ENCODE measurements at places on chromosomes 5 and 9.

DNA sequence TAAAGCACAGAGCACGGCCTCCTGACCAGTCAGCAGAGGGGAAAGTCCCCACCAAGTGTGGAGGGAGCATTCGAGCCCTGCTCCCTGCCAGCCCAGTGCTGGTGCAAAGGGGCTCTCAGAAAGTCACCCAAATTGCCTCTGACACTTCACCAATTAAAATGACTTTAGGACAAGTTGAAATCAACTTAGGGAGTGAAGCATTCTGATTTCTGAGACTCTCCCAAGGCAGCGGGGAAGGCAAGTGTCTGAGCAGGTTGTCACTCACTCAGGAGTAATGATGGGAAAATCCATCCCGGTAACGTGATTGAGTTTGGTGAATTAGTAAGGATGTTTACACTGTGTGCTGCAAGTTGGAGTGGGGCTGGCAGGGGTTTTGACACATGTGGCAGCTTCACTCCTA is 73.7 kb downstream of the PCDH1 start:
- no peaks in the 10 kb centered on the region for H3K36me3 ChIP-seq
- no peak overlapping the region for H3K4me3 ChIP-seq
- no peak for DNase-seq
- no peak overlapping the region for H3K27ac ChIP-seq
- peaks cover 15% of the 10 kb centered on the region for H3K27me3 ChIP-seq

GRCh38 chr5:172658961-172659501 is 18.0 kb downstream of the NEURL1B start:
- no peak for DNase-seq
- no peak overlapping the region for H3K4me3 ChIP-seq
- no peaks in the 10 kb centered on the region for H3K4me1 ChIP-seq
- no peaks in the 10 kb centered on the region for H3K36me3 ChIP-seq

- H3K4me1 ChIP-seq: peaks cover 4% of the 10 kb centered on the region
- H3K4me3 ChIP-seq: no peak overlapping the region
Measured at GRCh38 chr9:79470954-79471353, 100.8 kb upstream of the TLE4 start.

GRCh38 chr5:115243412-115243811 is 19.3 kb downstream of the PGGT1B start:
- peaks cover 18% of the 10 kb centered on the region for H3K36me3 ChIP-seq
- no peaks in the 10 kb centered on the region for H3K4me1 ChIP-seq
- H3K27me3 ChIP-seq: no peaks in the 10 kb centered on the region
- H3K4me3 ChIP-seq: no peak overlapping the region
- no peak for DNase-seq

DNA sequence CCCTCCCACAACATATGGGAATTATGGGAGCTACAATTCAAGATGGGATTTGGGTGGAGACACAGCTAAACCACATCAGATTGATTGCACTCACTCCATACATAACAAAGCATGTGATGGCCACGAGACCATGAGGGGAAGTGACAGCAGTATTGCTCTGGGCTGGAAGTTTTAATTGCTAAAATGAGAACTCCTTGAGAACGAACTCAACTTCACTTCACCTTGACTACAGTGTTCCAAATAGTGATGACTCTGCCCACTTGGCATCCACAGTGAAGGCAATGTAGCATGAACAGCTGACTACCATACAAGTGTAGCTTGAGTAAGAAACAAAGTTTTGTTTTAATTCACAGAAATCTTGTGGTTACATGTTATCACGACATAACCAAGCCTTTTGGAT is 739 bp upstream of the SPINK7 start:
- no peak for DNase-seq
- H3K36me3 ChIP-seq: no peaks in the 10 kb centered on the region
- H3K4me1 ChIP-seq: no peaks in the 10 kb centered on the region
- H3K27ac ChIP-seq: no peak overlapping the region
- H3K27me3 ChIP-seq: no peaks in the 10 kb centered on the region

DNA sequence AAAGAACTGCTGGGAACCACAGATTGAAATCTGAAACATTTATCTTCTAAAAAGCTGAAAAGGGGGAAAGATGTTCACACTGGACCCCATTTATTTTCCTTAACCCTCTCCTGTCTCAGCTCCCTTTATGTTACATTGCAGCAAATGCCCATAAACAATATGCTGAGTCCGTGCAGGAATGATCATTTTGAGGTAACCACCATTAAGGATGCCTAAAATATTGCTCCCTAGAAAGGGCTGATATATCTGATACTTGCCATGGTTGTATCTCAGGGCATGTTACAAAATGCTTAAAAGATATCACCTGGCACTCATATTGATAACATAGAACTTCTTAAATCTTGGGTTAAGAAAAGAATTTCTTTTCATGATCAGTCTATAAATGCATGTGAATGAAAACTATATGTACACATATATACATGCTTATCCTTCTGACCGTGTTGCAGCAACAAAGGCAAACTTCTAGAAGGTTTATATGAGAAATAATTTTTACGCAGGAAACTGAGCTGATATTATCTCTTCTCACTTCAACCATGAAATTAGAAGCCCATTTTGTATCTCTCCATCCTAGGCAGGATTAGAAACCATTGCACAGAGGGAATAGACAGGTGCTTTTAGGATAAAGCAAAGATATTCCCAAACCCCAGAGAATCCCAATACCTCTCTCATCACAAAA is 362.7 kb upstream of the SLC30A5 start:
- H3K4me3 ChIP-seq: no peak overlapping the region
- H3K27me3 ChIP-seq: no peaks in the 10 kb centered on the region
- H3K27ac ChIP-seq: no peak overlapping the region
- no peak for DNase-seq
- peaks cover 4% of the 10 kb centered on the region for H3K4me1 ChIP-seq

GRCh38 chr9:137663584-137663983 is 44.8 kb downstream of the EHMT1 start:
- no peak overlapping the region for H3K27ac ChIP-seq
- no peak overlapping the region for H3K4me3 ChIP-seq
- peaks cover 16% of the 10 kb centered on the region for H3K4me1 ChIP-seq
- no peaks in the 10 kb centered on the region for H3K36me3 ChIP-seq

DNA sequence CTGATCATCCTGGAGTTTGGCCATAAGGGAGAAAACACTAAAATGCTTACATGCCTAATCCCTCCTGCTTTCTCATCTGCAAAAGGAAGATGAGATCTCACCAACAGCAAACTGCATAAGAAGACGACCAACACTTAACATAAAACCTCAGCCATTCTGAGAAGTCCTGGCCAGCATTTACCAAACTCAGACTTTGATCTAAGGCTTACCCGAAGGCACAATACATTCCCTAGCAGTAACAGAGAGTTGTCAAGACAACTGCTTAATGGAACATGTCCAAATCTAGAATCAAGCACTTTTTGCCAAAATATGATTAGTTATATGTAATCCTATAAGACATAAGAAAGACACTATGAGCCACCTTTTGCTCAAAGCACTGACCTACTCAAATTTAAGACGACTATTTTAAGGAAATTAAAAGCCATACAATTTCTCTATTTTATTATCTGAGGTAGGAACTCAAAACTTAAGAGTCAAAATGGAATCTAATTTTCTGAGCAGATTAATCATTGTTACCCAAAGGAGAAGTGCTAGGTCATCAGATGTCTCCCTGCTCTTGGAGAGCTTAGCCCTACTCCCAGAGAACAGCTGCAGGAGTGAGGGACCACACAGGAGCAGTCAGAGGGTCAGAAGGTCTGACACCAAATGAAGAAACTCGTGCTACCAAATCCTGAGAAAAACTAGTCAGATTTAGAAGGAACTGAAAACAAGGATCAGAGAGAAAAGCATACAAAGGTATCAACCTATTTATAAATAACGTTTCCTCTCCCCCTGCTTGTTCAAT is 39.3 kb downstream of the EPB41L4A start:
- no peaks in the 10 kb centered on the region for H3K36me3 ChIP-seq
- H3K27me3 ChIP-seq: no peaks in the 10 kb centered on the region
- H3K4me1 ChIP-seq: no peaks in the 10 kb centered on the region

DNA sequence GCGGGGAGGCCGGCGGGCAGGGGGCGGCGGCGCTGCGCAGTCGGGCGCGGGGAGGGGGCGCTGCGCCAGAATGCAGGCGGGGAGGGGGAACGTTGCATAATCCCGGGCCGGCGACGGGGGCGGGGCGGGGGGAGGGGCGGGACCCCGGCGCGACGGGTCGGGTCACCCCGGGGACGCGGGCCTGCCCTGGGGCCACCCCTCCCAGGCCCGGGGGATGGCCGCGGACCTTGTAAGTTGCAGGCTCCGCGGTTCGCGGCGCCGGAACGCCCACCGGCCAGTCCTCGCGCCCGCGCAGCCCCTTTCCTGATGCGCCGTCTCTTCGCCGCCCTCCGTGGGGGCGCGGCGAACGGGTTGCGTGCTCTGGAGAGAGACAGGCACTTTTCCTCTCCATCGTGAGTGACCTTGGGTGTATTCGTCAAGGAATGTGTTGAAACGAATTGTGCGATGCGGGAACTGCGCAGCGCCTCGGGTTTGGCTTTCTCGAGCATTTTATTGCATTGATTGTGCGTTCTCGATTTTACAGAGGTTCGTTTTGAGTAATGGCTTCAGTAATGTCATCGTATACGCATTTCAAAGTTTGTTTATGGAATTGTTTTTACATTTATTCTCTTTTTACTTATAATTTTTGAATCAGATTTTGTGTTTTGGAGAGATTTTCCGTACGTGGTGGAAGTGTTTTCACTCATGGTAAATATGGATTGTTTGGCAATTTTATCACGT is 802 bp downstream of the SPIN1 start:
- peaks cover 10% of the 10 kb centered on the region for H3K4me1 ChIP-seq
- H3K27me3 ChIP-seq: no peaks in the 10 kb centered on the region
- peak overlapping the region; percentile 76 for H3K4me3 ChIP-seq
- DNase-seq: no peak
- no peaks in the 10 kb centered on the region for H3K36me3 ChIP-seq

- no peak overlapping the region for H3K4me3 ChIP-seq
- H3K27ac ChIP-seq: no peak overlapping the region
- H3K4me1 ChIP-seq: peaks cover 19% of the 10 kb centered on the region
- no peak for DNase-seq
- no peaks in the 10 kb centered on the region for H3K27me3 ChIP-seq
Measured at GRCh38 chr5:39031041-39031440, 43.2 kb downstream of the RICTOR start.

- peaks cover 29% of the 10 kb centered on the region for H3K4me1 ChIP-seq
- peak; percentile 48 for DNase-seq
- no peaks in the 10 kb centered on the region for H3K27me3 ChIP-seq
Measured at GRCh38 chr5:149550594-149551226, 529 bp downstream of the CSNK1A1 start.

DNA sequence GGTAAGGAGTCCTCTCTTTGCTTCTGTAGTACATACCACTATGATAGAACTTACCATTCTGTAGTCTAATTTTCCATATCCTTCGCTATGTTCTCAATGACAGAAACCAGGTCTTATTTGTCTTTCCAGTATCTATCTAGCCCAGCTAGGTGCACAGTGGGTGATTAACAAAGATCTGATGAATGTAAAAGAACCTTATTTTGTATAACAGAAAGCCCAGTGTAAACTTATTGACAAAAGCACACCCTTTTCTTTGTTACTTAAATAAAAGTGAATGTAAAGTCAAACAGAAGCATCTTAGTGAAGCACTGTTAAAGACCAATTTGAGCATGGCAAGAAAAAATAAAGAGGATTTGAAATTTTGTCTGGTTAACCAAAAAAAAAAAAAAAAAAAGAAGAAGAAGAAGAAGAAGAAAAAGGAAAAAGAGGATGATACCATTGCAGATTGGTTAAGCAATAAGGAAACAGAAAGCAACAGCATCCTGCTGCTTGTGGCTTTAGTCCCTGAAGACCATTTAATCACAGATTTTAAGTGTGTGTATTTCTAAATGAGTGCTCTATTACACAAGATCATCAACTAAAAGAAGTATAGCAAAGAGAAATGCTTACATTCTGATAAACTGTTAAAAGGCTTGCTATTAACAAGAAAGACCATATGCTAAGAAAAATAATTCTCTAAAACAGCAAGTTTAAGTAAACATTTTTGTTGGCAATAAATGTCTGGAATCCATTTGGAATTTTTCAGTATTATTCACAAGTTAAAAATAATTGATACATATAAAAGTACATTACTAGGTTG is 21.2 kb downstream of the MEGF9 start:
- no peaks in the 10 kb centered on the region for H3K4me1 ChIP-seq
- H3K27ac ChIP-seq: no peak overlapping the region
- H3K27me3 ChIP-seq: no peaks in the 10 kb centered on the region
- no peak for DNase-seq
- no peak overlapping the region for H3K4me3 ChIP-seq
- no peaks in the 10 kb centered on the region for H3K36me3 ChIP-seq

DNA sequence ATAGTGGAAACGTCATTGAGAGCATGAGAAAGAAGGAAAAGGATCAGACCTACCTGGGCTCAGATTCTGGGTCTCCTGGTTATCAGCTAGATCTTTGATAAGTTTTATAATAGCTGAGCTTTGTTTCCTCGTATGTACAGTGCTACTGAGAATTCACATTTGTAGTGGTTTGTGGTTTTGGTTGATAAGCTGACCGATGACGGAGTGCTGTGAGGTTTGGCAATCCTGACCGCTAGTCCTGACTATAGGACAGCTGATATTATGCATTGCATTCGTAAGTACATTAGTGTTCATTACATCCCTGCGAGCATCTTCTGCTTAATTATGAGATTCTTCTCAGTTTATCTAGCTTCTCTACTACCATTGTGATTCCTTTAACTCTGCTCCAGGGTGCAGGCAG is 190.7 kb upstream of the SLC27A6 start:
- DNase-seq: no peak
- no peaks in the 10 kb centered on the region for H3K4me1 ChIP-seq
- no peak overlapping the region for H3K27ac ChIP-seq
- no peak overlapping the region for H3K4me3 ChIP-seq
- no peaks in the 10 kb centered on the region for H3K36me3 ChIP-seq

GRCh38 chr9:77021922-77022782 is 2.7 kb downstream of the FOXB2 start:
- no peaks in the 10 kb centered on the region for H3K4me1 ChIP-seq
- no peak for DNase-seq

GRCh38 chr5:132283423-132284043 is 10.7 kb upstream of the SLC22A4 start:
- H3K27me3 ChIP-seq: no peaks in the 10 kb centered on the region
- H3K4me3 ChIP-seq: no peak overlapping the region
- no peak overlapping the region for H3K27ac ChIP-seq
- DNase-seq: no peak
- no peaks in the 10 kb centered on the region for H3K4me1 ChIP-seq
- no peaks in the 10 kb centered on the region for H3K36me3 ChIP-seq

- H3K27ac ChIP-seq: no peak overlapping the region
- H3K4me3 ChIP-seq: no peak overlapping the region
- no peaks in the 10 kb centered on the region for H3K4me1 ChIP-seq
- H3K27me3 ChIP-seq: no peaks in the 10 kb centered on the region
- no peak for DNase-seq
Measured at GRCh38 chr9:70031141-70031545, 12.5 kb upstream of the MAMDC2 start.

DNA sequence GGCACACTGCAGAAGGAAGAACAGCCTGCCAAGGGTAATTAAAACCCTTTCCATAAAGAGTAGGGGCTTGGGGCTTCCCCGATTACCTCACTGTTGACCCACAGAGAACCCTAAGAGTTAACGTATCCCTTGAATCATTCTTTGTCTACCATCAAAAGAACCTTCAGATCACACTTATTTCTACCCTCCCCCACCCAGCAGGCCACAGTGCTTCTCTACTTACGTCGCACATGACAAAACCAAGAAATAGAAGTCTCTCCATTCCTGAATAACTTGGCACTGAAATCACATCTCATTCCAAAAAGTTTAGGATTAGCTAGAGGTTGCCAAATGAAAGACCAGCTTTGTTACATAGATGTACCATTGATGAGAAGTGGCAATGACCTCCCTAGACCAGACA is 268.7 kb upstream of the GAS1 start:
- no peaks in the 10 kb centered on the region for H3K27me3 ChIP-seq
- no peaks in the 10 kb centered on the region for H3K4me1 ChIP-seq
- no peak overlapping the region for H3K27ac ChIP-seq
- H3K36me3 ChIP-seq: no peaks in the 10 kb centered on the region
